Globus pallidus (tissue), 1 donor: ENCODE measurements at places on chromosomes 5 and 9.

- no peak for DNase-seq
These were observed 79.9 kb downstream of the ISOC1 start for GRCh38 chr5:129174480-129174879.

DNA sequence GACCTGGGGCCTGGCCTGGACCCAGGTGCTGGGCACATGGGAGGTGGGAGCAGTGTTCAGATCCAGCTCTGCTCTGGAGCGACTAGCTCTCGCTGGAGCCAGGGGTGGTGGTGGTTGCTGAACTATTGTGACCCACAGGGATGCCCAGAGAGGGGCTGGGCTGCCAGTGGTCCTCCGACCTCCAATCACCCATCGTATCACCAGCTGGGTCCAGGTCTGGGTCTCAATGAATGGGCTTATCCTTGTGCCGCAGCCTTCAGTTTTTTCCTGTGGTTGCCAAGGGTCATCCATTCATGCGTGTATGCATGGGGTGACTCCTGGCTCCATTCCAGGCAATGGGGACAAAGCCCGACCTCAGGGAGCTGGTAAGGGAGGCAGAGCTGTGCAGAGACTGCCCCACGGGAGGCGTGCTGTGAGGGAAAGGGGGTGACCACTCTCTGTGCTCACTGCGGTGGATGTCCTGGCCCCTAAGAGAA lies 68.6 kb upstream of the RNF130 start:
- no peak for DNase-seq

DNA sequence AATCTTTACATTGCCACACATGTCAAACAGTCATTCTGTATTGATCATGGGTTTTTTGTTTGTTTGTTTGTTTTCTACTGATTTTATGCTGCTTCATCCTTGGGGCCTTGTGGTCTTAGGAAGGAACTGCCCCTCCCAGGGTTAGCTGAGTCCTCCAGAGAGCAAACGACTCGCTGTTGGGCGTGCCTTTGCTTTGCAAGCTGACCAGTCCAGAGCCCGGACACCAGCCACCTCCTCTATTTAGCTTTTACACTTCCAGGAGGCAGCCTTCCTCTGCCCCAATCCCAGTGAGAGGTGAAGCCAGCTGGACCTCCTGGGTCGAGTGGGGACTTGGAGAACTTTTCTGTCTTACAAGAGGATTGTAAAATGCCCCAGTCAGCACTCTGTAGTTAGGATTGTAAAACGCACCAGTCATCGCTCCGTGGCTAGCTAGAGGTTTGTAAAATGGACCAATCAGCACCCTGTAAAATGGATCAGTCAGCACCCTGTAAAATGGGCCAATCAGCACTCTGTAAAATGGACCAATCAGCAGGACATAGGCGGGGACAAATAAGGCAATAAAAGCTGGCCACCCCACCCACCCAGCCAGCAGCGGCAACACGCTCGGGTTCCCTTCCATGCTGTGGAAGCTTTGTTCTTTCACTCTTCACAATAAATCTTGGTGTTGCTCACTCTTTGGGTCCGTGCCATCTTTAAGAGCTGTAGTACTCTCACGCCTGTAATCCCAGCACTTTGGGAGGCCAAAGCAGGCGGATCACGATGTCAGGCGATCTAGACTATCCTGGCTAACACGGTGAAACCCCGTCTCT lies 154.4 kb downstream of the ERCC6L2 start:
- no peak for DNase-seq

GRCh38 chr5:158135682-158136179 lies 276.8 kb upstream of the CLINT1 start:
- no peak for DNase-seq

- DNase-seq: no peak
These were observed 133.9 kb downstream of the ESM1 start for GRCh38 chr5:54851449-54851848.

DNA sequence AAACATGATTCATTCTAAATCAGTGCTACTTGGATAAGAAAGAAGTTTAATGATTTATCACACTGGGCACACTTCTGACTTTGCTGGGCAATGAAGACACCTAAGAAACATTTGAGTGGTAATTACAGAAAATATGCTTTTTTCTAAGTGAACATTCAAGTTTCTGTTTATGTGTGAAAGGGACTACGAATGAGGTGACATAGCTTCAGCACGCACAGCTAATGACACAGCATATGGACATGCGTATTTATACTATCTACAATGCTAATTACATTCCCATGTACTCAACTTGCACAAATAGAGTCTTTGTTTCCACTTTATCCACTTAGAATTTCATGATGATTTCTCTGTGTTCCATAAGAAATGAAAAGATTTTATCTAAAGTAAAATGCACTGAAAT lies 40.6 kb downstream of the FREM1 start:
- DNase-seq: no peak

GRCh38 chr5:151094030-151094851 lies 13.4 kb upstream of the TNIP1 start:
- DNase-seq: no peak

GRCh38 chr5:33701251-33701650 lies 190.5 kb downstream of the ADAMTS12 start:
- no peak for DNase-seq

DNA sequence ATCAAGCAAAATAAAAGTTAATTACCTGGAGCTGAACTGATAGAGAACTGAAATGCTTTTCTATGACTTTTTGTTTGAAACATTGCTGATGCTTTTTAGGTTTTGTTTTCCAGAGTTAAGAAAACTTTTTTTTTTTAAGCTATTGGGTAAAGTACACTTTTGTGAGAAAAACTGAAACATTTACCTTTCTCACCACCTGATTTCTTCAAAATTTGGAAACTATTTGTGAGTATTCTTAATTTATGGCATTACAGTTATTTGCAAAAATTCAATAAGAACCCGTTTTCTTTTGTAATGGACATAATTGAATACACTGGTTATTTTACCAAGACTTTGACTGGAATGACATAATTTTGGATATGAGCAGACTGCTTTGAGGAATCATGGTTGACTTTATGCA lies 6.6 kb downstream of the C9orf153 start:
- DNase-seq: no peak
